ENCODE measurements at places on chromosomes 5 and 9. TPM values are rescaled to one million over a fixed set of nuclear protein-coding genes. Genes with fewer than 3 reads are reported as not detected.

- DNase-seq, result no peak
Observed at GRCh38 chr9:117305454-117305853, 109.4 kb downstream of the ASTN2 start.

Gene SOX30
- total RNA-seq, result 0.04 TPM

Gene FCN1
- total RNA-seq, result not detected

GRCh38 chr5:81631621-81632020 lies 119.3 kb downstream of the SSBP2 start:
- DNase-seq, result no peak

Gene ASB6
- total RNA-seq, result 19.2 TPM

- DNase-seq, result no peak
Observed at GRCh38 chr5:116532762-116533525, 41.7 kb downstream of the SEMA6A start.
